ENCODE measurements at places on chromosomes 7 and 10. TPM values are rescaled to one million over a fixed set of nuclear protein-coding genes. Genes with fewer than 3 reads are reported as not detected.

GRCh38 chr7:69360913-69361312 is 237.4 kb upstream of the AUTS2 start:
- H3K27me3 ChIP-seq = peaks cover 13% of the 10 kb centered on the region
- H3K36me3 ChIP-seq = no peaks in the 10 kb centered on the region
- DNase-seq = no peak
- H3K27ac ChIP-seq = no peak overlapping the region
- no peak overlapping the region for H3K4me3 ChIP-seq
- peaks cover 5% of the 10 kb centered on the region for H3K4me1 ChIP-seq

- DNase-seq = no peak
- H3K4me3 ChIP-seq = no peak overlapping the region
- H3K4me1 ChIP-seq = no peaks in the 10 kb centered on the region
- no peaks in the 10 kb centered on the region for H3K36me3 ChIP-seq
These were observed 23.8 kb downstream of the PODXL start for GRCh38 chr7:131532570-131533091.

GRCh38 chr10:21172542-21172929 is 275.4 kb upstream of the NEBL start:
- DNase-seq = no peak
- peak overlapping the region; percentile 78 for H3K27ac ChIP-seq
- peak overlapping the region; percentile 92 for H3K4me3 ChIP-seq
- H3K36me3 ChIP-seq = peaks cover 1% of the 10 kb centered on the region
- peaks cover 13% of the 10 kb centered on the region for H3K4me1 ChIP-seq

Gene TBATA
- not detected for total RNA-seq

DNA sequence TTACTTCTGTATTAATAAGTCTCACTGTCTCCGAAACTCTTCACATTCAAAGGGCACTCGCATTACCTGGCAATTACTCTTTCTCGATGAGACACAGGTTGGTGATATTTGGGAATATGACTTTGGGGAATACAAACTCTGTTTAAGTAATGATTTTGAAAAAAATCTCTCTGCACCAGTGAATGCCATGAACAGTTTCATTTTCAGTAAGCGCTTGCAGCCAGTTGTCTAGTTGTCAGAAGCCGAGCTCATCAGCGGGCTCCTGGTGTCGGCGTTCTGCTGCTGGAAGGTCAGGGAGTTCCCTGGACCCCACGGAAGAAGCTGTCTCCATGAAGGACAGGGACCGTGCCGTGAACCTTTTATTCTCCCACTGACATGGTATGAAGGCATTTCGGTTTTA is 57.7 kb downstream of the PTPRE start:
- no peak overlapping the region for H3K27ac ChIP-seq
- DNase-seq = no peak
- H3K36me3 ChIP-seq = no peaks in the 10 kb centered on the region
